ENCODE measurements at places on chromosomes 11 and 22.

GRCh38 chr11:131618201-131618600, 247.8 kb downstream of the NTM start:
- DNase-seq = no peak

DNA sequence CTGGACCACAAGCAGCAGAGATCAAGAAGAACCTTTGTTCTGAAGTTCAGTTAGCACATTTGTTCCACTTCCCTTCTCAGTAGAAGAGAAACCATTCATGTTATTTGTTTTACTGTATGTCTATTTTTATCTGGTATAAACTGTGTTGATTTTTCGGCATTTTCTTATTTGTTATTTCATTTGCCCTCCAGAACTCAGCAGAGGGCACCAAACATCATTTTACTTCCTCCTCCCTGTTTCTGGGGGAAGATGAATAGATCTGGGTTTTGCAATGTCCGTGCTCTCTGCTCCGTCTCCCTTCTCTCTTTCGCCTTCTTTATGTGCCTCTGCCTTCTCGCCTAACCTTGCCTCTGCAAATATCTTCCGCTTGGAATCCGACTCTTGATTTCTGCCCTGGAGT, 366.9 kb downstream of the NTM start:
- DNase-seq = no peak

DNA sequence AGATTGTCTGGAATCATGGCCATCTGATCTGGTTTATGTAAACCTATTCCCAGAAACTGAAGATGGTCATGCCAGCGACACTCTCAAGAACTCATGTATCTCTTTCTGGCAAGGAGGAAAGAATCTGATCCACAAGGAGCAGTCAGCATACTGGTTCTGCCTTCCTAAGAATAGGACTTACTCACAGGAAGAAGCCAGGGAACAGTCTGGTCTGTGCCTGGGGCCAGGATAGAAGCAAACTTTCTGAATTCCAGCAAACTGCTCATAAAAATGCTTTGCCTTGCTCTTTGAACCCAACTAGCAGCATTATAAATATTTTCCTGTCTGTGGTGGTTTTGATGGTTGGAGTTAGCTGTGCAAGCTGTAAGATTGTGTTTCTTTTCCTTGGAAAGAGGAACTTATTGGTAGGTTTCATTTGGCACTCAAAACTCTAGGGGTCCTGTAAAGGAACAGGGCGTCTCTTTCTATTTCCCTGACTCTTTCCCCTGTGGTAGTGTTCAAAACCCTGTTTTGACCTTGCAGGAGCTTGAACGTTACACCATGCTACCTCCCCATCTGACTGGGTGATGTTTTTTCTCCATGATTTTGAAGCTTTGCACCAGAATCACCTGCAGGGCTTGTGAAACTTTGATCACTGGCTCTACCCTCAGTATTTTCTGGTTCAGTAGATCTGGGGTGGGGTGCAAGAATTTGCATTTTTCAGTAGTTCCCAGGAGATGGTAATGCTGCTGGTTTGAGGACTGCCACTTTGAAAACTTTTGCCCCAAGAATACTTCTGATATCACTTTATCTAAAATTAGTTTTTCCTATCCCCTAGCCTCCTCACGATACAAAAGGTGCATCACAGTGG, 627.8 kb upstream of the ANO5 start:
- DNase-seq = no peak

DNA sequence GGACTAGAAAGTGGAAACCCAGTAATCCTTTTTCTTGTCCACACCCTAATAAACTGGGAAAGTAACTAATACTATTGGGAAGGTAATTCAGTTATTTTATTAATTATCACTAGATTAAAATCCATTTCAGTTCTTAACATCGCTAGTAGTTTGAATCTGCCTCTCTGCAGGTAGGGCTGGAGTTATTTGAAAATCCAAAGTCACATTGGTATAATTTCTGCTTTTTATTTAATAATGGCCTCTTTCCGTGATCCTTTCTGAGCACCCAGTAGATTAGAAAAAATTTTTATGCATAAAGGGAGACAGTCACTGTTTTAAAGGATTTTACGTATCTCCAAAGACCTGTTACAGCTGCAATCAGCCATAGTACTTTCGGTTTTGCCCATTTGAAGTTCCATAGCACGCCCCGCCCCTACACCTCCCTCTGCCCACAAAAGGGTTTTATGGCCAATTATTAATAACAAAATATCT, 605 bp upstream of the COPB1 start:
- DNase-seq = no peak

- DNase-seq = no peak
Measured at GRCh38 chr11:47177846-47178245, 1.2 kb upstream of the ARFGAP2 start.

Measured in esophagus squamous epithelium (tissue), 5 donors.